ENCODE measurements at places on chromosomes 11 and 22. TPM values are rescaled to one million over a fixed set of nuclear protein-coding genes. Genes with fewer than 3 reads are reported as not detected.

- DNase-seq, result no peak
Observed at GRCh38 chr22:32334660-32335365, 22.9 kb upstream of the RFPL3 start.

DNA sequence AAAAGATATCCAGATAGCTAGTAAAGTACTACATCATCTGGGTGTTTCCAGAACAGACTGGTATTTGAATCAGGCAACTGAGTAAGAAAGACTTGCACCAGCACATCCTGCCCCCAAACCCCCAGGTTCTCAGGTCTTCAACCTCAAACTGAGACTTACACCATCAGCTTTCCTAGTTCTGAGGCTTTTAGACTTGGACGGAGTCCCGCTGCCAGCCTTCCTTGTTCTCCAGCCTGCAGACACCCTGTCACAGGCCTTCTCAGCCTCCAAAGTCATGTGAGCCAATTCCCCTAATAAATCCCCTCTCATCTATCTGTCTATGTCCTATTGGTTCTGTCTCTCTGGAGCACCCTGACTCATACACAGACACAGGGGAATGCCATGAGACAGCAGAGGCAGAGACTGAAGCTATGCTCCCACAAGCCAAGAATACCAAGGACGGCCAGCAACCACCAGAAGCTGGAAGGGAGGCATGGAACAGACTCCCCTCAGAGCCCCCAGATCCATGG lies 10.9 kb downstream of the SMCO4 start:
- no peak for DNase-seq

DNA sequence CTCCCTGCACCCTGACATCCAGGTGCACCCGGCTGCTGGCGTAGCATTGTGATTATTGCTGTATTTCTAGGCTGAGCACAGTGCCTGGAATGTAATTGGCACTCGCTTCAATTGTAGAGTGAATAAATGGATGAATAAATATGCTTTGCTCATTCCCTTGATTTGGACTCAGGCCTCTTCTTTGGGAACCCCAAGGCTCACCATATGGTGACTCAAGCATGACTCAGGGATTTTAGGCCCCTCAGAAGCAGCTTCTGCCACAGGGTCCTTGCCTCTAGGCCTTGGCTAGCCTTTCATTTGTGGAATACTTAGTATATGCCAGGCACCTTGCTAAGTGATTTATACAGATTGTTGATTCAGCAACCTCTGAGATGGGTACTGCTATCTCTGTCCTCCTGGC lies 78.9 kb downstream of the GRIK4 start:
- DNase-seq, result no peak

DNA sequence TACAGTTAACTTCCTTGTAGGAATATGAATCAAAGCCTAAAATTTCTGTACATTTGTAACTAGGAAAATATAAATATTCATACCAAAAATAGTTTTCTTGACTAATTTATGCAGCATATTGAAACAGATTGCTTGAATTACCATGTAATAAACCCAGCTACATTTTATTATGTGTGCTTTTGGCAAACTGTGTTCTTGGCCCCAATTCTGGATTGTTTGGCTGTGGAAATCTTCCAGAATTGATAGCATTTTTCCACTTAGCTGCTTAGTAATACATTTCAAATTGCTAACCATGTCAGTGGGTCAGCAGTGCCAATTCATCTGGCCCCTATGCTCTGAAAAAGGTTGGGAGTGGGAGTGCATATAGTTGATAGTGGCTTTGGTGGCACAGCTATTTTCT lies 32.3 kb downstream of the PDHX start:
- DNase-seq, result no peak

Gene LYVE1
- total RNA-seq, result 19.7 TPM

GRCh38 chr22:41288245-41288946 lies 2.4 kb upstream of the RANGAP1 start:
- DNase-seq, result peak; percentile 68

DNA sequence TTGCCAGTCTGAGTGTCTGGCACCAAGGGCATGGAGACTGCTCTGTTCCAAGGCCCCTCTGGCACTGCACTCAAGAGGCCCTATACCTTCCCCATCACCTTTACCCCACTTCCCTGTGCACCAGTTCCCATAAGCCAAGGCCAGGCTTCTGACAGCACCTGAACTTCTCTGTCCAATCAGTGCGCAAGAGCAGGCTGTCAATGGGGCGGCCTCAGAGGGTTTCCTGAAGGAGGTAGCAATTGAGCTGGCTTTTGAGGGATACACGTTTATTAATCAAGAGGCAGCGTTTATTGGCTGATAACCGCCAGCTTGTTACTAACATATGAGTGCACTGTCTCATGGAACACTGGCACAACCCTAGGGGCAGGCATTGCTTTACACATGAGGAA lies 2.1 kb downstream of the SH3BP1 start:
- DNase-seq, result no peak

GRCh38 chr11:8035200-8035855 lies 45.7 kb upstream of the TUB start:
- no peak for DNase-seq

Gene PIH1D2
- total RNA-seq, result 4.3 TPM

Gene SERPING1
- 614 TPM for total RNA-seq

DNA sequence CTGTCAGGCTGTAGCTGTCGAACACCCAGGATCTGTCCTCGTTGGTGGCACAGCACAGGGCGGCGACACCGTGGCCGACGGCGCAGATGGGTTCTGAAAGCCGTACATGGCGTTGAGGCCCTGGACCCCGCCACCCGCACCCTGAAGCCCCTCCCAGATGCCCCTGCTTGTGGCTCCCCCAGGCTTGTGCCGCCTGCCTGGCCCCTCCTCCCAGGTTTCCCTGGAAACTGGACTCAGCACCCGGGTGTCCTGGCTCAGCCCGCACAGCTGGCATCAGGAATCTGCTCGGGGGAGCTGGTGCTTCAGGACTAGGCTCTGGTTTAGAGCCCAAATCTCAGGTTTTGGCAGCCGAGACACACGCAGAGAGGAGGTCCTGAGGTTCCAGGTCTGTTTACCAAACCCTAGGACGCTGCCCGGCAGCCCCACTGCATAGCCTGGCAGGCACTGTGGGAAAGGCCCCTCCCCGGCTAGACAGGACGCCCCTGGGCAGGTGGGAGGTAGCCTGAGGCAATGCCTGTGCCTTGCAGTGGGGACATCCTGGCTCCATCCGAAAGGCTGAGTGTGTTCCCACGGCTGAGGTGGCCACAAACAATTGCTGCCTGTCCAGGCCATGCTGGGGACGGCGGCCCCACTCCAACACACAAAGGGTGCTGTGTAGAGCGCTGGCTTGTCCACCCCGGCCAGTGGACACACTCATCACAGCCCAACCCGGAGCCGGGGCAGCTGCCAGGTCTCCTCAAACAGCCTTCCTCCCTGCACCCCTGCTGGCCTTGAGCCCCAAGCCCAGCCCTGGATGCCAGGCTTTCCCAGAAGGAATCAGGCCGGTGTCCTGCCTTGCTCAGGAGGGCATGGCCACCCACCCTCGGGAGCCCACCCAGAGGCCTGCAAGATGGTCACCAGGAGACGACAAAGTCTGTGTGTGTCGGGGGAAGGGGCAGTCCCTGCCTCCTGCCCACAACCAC lies 4.6 kb downstream of the GATD1 start:
- DNase-seq, result no peak

- DNase-seq, result no peak
Observed at GRCh38 chr11:78226684-78227680, 38.3 kb downstream of the USP35 start.

Gene SCT
- not detected for total RNA-seq

DNA sequence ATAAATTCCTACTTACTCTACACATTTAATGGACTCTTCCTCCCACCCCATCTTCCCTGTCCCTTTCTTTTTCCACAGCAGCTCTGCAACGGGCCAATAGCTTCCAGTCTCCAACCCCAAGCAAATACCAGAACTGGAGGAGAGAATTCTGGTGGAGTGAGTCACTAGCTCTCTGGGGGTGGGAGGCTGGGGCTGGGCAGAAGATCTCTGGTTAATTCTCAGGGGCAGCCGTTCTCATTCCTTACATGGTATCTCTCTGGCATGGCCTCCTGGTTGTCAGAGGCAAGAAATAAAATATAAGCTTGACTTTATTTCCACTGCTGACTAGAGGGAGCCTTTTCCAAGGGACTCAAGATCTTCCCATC lies 90.4 kb upstream of the PARVA start:
- DNase-seq, result peak; percentile 51

Gene DDTL
- 3.0 TPM for total RNA-seq

Gene TPBGL
- 0.17 TPM for total RNA-seq

DNA sequence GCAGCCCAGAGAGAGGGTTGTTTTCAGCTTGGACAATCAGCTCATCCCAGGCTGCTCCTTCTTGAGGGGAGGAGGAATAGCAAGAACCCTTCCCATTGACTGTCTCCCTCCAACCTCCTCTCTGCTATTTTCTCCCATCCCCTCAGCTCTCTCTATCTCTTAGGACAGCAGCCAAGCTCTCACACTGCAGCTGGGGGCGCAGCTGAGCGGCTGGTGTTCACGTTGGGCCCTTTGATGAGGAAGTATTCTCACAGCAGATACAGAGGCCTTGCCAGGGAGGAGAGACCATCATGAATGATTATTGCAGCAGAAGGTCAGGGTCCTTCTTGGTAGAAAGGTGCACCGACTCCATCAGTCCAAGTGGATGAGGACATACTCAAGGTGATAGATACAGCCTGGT lies 26.5 kb upstream of the CADM1 start:
- no peak for DNase-seq

GRCh38 chr11:132744771-132745170 lies 787.5 kb downstream of the OPCML start:
- no peak for DNase-seq

Gene MPZL2
- total RNA-seq, result 72.5 TPM

- DNase-seq, result no peak
Observed at GRCh38 chr22:17774926-17775685, 837 bp upstream of the BID start.

DNA sequence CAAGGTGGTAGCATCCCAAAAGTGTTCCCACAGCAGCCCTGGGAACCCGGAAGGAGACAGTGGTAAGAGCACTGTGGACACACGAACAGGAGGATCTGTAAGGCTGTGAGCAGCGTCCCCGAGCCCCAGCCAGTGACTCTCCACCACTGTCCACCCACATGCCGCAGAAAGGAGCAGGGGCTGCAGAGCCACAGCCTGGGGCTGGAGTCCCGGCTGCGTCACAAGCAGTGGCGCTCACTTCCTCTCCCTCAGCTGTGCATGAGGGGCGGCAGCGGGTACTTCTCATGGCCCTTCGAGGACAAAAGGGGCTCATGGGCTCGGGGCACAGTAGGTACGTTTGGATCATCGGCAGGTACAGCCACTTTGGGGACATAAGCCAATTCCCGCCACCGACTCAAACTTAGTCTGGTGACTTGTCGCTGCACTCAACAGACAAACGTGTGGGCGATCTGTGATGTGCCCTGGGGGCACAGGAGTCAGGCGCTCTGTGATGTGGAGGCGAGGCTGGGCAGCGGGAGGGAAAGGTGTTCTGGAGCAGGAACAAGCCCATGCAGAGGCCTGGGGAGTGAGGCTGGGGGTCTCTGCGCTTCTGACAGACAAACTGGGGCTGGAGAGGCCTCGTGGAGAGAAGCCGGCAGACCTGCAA lies 68.5 kb downstream of the SCUBE1 start:
- DNase-seq, result no peak

Gene LMNTD2
- 7.5 TPM for total RNA-seq

Gene TMPRSS6
- total RNA-seq, result 9.2 TPM

DNA sequence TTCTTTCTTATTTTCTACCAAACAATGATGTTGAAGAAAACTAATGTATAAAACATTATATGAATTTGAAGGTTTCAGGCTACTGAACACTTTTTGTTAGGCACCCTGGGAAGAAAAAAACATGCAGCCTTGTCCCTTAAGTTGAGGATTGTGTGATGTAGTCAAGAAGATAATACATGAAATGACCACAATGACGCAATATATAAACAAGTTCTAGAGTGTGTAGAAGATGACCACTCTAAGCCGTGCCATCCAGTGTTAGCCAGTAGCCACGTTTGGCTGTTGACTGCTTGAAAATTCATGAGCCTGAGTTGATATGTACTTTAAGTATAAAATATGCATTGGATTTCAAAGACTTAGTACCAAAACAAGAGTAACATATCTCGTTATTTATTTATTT lies 16.2 kb downstream of the SWAP70 start:
- no peak for DNase-seq

DNA sequence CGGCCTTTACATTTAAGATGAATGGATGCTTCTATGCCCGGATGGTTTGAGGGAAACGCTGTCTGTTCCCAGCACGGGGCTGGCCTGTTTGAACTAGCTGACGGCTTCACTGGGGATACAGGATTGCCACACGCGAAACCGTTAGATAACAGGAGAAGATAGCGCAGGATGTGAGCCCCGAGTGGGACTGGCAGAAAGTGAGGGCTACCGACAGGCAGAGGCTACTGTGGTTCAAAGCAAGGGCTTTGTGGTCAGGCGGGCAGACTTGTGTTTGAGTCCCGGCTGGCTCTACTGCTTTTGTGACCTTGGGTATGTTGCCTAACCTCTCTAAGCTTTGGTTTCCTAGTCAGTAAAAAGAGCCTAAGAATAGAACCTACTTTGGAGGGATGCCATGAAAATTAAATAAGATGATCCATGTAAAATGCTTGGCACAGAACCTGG lies 2.8 kb upstream of the OAF start:
- DNase-seq, result no peak

Gene ZNF70
- total RNA-seq, result 6.8 TPM

DNA sequence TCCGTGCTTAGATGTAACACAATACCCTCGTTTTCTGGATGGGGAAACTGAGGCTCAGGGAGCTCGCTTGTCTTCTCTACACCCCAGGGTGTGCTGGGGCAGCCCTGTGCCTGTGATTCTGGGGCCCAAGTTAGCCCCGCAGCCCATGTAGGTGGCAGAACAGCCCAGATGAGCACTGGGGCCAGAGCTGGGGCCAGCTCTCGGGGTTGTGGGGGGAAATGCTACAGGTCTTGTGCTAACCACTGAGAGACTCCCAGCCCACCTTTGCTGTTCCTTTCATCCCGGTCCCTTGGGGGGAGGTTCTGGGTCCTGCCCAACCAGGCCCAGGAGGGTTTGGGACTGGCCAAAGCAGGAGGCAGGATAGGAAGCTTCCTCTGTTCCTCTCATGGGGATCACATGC lies 13.5 kb downstream of the MYEOV start:
- DNase-seq, result no peak

GRCh38 chr11:94956963-94957362 lies 16.4 kb downstream of the CWC15 start:
- DNase-seq, result no peak

Gene CDC42EP2
- total RNA-seq, result 21.5 TPM

DNA sequence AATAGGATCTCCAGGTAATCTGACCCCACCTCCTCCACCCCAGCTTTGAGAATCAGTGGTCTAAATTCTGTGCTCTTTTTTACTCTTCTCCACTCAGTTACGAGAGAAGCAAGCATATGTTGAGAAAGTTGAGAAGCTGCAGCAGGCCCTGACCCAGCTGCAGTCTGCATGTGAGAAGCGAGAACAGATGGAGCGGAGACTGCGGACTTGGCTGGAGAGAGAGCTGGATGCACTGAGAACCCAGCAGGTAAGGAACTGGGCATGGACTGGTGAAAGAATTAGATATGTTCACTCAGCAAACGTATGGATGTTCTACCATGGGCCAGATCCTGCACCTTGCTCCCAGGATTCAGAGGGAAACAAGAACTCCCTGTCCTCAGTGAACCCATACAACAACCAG lies 85.7 kb downstream of the AMOTL1 start:
- DNase-seq, result no peak

GRCh38 chr11:71080239-71081097 lies 171.9 kb downstream of the SHANK2 start:
- DNase-seq, result peak; percentile 63

Gene GGTLC2
- not detected for total RNA-seq

Measured in mucosa of gallbladder (tissue), 1 donor.